ENCODE measurements at places on chromosomes 7 and 10.
A peak's percentile ranks its signal among the peaks of the same experiment; 100 is the strongest.

DNA sequence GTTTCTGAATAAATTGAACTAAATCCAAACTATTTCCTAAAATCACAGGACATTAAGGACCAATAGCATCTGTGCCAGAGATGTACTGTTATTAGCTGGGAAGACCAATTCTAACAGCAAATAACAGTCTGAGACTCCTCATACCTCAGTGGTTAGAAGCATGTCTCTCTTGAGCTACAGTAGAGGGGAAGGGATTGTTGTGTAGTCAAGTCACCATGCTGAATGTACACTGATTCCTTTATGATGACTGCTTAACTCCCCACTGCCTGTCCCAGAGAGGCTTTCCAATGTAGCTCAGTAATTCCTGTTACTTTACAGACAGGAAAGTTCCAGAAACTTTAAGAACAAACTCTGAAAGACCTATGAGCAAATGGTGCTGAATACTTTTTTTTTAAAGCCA lies 13.9 kb downstream of the MEST start:
- no peak for DNase-seq

DNA sequence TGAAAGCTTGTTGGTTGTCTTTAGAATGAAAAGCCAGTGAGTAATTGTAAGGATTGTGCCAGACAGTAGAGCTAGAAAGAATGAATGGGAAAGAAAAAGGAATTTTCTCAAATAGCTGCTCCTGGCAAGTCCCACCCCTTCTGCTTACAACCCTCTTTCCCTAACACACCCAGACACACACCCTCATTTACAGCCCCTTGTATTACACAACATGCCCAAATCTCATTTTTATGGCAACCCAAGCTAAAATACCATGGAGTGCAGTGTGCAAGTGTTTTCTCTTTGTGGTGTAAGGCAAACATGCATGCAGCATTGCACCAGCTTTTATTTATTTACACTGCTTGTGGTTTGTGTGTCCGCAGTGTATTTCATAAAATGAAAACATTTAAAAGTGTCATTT lies 1.5 kb downstream of the PRKAR2B start:
- no peak for DNase-seq

DNA sequence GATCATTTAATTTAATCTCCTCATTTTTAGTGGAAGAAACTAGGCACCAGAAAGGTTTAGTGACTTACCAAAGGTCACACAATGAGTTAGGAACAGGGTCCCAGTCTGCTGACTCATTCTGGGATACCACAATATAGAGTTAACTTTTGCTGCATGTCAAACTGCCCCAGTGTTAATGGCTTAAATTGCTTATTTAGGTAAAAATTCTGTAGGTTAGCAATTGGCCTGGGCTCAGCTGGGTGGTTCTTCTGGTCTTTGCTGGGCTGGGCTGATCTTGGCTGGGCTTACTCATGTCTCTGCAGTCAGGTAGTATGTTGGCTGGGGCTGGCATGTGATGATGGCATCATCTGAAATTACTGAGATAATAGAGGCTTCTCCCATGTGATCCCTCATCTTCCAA lies 111.6 kb downstream of the EMX2 start:
- no peak for DNase-seq

GRCh38 chr7:66877577-66878300 lies 43.3 kb upstream of the TMEM248 start:
- no peak for DNase-seq

DNA sequence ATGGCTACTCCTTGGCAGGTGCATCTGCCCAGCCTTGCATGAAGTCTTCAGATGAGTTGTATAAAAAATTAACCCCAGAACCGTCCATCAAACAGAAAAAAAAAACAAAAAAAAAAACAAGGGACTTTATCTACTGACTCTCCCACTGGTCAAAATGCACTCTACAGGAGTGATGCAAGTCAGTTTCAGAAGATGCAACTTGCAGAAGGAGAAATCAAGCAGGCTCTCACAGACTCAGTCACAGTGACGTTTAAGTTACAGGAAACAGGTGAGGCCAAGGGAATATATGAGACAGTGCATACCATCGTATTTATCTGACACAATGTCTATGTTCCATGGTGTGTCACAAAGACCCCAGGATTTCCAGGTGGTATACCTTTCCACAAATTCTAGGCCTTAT lies 17.5 kb upstream of the PRPS1L1 start:
- no peak for DNase-seq

DNA sequence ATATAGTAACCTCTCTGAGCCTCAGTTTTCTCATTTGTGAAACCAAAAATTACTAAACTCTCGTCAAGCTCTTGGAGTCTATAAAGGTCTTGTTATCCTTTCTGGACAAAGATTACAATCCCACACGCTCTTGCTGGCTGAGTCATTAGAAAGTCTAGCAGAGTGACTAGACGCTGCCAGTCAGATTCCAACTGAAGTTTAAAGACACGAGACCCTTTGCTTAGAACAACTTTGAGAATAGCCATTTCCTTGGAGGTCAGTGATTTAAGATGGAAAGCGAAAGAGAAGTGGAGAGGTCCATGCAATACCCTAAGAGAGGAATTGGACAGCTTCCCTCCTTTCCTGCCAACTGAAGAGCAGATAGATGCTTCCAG lies 119.5 kb downstream of the APBB1IP start:
- no peak for DNase-seq

- DNase-seq: peak; percentile 47
These were observed 17.7 kb upstream of the TTYH3 start for GRCh38 chr7:2613931-2614600.

DNA sequence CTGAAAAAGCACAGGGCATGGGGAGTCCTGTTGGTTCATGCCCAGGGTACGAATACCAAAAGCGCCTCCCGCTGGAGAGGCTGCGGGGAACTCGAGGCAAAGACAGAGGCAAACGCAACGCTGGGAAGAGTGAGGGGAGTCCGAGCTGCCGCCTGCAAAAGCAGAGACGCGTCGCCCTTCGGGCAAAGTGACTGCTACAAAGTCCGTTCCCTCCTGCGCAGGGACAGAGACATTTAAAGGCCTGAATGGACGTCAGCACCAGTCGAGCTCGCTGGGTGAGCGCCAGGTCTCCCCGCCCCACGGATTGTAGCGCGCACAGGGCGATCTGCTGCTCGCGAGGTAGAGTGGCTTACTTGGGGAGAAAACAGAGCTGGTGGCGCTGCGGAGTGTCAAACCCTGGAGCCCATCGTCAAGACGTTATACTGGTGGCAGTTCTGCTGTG lies 732.8 kb downstream of the ZWINT start:
- no peak for DNase-seq

DNA sequence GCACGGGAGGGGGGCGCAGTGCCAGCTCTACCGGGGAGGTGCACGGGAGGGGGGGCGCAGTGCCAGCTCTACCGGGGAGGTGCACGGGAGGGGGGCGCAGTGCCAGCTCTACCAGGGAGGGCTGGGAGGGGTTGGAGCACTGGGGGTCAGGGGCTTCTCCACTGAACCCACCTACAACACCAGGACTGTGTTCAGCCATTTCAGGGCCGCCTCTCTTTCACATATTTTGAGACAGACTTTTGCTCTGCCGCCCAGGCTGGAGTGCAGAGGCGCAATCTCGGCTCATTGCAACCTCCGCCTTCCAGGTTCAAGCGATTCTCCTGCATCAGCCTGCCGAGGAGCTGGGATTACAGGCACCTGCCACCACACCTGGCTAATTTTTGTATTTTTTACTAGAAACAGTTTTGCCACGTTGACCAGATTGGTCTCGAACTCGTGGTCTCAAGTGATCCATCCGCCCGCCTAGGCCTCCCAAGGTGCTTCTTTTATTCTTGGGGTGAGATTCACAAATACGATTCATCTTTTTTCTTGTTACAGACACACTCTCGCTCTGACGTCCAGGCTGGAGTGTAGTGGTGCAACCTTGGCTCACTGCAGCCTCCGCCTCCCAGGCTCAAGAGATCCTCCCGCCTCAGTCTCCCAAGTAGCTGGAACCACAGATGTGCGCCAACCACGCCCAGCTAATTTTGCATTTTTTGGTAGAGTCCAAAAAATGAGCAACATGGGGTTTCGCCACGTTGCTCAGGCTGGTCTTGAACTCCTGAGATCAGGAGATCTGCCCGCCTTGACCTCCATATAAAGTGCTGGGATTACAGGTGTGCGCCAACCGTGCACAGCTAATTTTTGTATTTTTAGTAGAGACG lies 37.0 kb downstream of the ADAP1 start:
- DNase-seq: no peak

DNA sequence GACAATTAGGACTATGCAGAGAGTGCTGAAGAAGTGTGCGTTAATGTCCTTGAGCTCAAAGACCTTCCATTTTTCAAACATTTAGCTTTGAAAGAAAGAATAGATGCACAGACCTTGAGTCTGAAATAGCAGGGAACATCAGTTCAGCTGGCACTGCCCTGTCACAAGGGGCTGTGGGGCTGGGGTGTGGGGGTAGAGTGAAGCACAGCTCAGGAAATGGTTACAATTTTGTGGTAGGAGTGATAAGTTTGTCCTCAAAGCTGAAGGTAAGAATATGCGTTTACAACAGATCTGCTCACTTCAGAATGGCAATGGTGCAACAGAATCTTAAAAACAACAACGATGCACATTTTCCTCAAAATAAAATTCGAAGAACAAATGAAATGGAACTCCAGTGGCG lies 33.6 kb downstream of the SMKR1 start:
- DNase-seq: no peak

- DNase-seq: no peak
These were observed 643.3 kb upstream of the SORCS1 start for GRCh38 chr10:107807836-107808235.

DNA sequence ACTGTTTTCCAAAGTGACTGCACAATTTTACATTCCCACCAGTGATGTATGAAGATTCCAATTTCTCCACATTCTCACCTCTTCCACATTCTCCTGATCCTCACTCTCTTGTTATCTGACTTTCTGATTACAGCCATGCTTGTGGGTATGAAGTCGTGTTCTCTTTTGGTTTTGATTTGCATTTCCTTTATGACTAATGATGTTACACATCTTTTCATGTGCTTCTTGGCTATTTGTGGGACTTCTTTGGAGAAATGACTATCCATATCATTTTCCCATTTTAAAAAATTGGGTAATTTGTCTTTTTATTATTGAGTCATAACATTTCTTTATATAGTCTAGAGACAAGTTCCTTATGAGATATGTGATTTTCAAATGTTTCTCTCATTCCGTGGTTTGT lies 10.5 kb upstream of the GIMAP8 start:
- DNase-seq: no peak

- DNase-seq: no peak
These were observed 169.3 kb upstream of the MAGI2 start for GRCh38 chr7:79622781-79623180.

- no peak for DNase-seq
These were observed 22.2 kb downstream of the CDNF start for GRCh38 chr10:14815681-14816080.

Measured in NCI-H2171 (cell line).